ENCODE measurements at places on chromosomes 4 and X.

- DNase-seq = no peak
Measured at GRCh38 chrX:140508958-140509357, 4.1 kb upstream of the SOX3 start.

DNA sequence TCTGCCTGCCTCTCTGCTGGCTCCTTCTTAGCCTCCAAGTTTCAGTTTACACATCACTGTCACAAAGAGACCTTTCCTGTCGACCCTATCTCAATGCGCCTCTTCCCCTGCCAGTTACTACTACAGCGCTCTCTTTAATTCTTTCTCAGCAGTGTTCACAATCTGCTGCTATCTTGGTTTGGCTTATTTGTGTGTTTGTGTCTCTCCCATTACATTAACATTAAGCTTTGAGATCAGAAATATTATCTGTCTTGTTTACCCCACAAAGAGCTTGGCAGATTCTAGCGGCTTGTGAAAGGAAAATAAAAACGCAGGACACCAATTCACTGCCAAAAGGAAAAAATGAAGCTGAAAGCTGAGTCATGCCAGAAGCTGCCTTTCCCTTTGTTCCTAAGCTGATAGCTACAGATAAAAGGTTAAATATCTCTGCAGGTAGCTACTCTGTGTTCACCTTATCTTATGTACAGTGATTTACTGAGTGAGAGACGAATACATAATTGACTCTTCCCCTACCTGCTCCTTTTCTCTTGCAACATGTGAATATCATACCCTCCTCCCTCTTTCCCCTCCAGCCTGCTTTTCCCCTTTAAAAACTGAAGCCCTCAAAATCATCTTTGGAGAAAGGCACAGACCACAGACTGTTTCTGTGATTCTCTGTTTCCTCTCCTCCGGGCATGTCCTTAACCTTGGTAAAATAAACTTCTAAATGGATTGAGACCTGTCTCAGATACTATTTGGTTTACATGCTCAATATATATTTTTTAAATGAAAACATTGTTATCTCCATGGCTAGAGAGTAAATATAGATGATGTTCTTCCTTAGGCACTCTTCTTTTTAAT lies 19.3 kb upstream of the SLC9A7 start:
- DNase-seq = no peak

GRCh38 chr4:53508446-53508845 lies 82.8 kb downstream of the LNX1 start:
- no peak for DNase-seq

DNA sequence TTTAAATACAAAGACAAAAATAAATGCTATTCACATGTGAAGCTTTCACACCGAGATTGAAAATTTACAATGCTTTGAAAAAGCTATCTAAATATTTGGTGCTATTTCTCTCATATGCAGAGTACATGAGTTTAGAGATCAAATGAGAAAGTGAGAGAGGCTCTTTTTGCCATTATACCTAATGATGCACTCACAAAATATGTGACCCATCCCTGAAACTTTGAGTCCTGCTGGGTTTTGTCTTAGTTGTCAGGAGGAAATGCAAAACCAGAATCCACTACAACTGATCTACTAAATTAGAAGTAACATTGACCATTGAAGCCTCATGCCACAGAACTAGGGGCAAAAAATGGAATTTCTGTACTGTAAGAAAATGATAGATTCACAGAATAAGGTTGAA lies 251.7 kb downstream of the MAPK10 start:
- DNase-seq = no peak

GRCh38 chrX:13283950-13284546 lies 35.8 kb downstream of the ATXN3L start:
- DNase-seq = no peak

DNA sequence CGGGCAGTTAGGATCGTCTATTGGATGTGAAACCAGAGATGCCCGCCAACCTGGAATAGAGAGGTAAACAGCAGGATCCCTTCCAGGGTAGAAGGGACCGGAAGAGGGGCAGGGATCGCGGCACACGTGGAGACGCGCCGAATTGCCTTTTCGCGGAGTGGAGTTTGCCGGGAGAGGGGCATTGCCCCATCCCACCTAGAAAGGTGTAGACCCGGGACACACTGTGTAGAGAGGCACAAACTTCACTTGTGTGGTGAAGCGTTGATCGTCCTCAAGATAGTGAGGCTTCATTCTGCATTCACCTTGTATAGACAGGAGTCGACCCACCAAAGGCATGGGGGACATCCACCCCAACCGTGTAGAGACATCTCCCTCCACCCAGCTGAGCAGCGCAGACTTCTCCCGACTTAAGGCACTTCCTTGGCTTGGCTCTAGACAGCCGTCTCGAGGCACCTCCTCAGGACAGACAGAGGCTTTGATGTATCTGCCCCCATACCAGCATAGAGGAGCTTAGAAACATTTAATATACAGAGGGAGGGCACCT lies 410 bp downstream of the GNL3L start:
- DNase-seq = no peak

- DNase-seq = no peak
Measured at GRCh38 chr4:140755774-140756318, 339 bp downstream of the TBC1D9 start.

DNA sequence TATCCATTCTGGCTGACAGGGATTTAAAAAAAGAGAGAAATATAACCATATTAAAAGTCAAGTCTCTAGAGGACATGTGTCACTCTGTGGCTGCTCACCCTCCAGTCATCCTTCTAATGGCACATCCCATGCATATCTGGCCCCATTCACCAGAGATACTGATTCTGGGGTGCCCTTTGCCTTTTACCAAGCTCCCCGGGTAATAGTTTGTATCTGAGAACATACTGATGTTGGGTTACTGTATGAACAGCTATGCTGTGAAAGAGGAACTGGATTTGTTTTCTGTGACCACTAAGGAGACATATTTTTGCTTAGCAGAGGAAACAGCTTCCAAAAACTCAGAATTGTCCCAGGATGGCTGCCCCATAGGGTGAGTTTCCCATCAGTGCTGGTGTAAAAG lies 56.0 kb downstream of the SAT1 start:
- DNase-seq = no peak

- no peak for DNase-seq
Measured at GRCh38 chr4:82741188-82741587, 57.4 kb downstream of the SCD5 start.
